Iris pigment epithelial cell (primary cell): ENCODE measurements at places on chromosomes 7 and 10.

GRCh38 chr7:39054731-39055130 is 77.0 kb downstream of the POU6F2 start:
- DNase-seq, result no peak

DNA sequence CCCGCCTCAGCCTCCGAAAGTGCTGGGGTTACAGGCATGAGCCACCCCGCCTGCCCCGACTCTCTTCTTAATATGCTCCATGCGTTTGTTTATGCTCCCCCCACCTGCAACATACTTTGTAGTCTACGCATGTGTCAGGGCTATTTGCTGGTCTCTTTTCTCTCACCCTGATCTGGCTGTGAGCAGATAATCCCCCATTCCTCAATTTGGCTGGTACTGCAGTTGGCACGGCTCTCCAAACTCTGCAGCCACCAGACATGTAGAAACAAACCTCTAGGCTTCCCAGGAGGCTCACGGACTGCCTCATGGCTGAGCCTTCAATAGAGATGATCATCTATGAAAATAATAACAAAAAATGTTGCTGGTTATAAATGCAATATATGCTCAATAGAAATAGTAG is 540.3 kb upstream of the GALNT17 start:
- no peak for DNase-seq

- DNase-seq, result no peak
Measured at GRCh38 chr10:7311218-7311849, 99.5 kb downstream of the SFMBT2 start.

- DNase-seq, result no peak
Measured at GRCh38 chr7:44536090-44536489, 5.0 kb downstream of the NPC1L1 start.

DNA sequence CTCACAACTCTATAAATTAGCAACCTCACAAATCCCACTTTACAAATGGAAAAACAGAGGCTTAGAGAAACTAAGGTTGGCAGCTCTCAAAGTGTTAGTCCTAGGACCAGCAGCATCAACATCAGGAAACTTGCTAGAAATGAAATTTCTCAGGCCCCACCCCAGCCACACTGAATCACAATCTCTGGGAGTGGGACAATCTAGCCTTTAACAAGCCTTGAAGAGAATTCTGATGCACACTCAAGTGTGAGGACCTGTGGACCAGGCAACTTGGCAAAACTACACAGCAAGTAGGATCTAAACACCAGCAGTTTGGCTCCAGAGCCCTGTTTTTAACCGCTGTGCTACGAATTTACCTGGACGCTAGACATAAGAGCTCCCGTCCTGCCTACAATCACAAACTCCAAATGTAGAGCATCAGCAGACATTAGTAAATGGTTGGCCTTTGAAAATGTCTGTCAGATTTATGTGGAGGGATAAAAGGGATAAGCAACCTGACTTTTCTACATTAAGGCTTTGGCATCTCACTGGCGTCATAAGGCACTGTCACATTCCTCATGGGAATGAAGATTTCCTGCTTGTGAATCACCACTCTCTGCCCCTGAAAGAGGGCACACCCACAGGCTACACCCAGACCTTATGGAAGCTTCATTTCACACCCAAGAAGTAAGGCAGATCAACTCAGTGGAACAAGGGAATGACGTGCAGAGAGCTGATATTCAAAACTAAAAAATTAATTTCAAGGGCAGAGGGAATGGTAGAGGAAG is 34.5 kb downstream of the PPP1R3C start:
- peak; percentile 80 for DNase-seq

GRCh38 chr10:79904671-79905321 is 44.1 kb downstream of the SFTPD start:
- peak; percentile 69 for DNase-seq

DNA sequence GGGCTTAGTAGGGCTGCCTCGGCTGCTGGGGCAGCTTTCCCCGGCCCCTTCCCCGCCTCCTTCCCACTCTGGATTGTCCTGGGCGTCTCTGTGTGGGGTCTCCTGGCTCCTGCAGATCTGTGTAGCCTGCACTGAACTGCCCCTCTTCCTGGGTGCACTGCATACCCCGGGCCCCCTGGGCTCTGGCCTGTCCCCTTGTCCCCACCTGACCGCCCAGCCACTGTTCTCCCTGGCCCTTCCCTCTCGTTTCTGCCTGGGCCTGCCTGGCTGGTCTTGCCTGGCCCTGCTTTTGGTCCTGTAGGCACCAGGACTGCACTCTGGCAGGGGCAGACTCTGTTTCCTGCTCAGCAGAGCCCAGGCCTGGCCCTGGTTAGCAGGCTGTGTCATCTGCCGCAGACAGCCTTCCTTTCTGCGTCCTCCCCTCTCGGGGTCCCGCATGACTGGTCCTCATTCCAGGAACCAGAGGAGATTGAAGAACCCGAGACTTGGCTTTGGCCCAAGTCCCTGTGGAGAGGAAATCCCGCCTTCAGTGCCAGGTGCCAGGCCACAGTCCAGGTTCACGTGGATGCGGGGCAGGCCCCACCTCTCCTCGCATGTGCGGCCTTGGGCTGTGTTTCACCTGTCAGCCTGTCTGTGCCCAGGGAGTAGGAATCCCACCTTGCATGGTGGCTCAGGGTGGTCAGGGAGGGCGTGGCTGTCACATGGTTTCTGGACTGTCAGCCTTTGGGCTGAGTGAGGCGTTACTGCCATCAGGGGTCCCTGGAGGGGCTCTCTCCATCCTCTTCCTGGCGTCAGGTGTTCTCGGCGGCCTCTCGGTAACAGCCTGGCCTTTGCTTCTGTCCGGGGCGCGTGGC is 9.2 kb downstream of the INPP5A start:
- DNase-seq, result no peak

GRCh38 chr7:82507365-82507975 is 63.9 kb upstream of the CACNA2D1 start:
- DNase-seq, result no peak

GRCh38 chr7:1934017-1934416 is 263.9 kb downstream of the ELFN1 start:
- DNase-seq, result no peak

- DNase-seq, result no peak
Measured at GRCh38 chr10:124696446-124697392, 47.5 kb downstream of the FAM53B start.
